NCI-H345 (cell line): ENCODE measurements at places on chromosomes 13 and 19.
A peak's percentile ranks its signal among the peaks of the same experiment; 100 is the strongest.

GRCh38 chr19:18999016-18999758 is 34.1 kb downstream of the SUGP2 start:
- no peak for DNase-seq

DNA sequence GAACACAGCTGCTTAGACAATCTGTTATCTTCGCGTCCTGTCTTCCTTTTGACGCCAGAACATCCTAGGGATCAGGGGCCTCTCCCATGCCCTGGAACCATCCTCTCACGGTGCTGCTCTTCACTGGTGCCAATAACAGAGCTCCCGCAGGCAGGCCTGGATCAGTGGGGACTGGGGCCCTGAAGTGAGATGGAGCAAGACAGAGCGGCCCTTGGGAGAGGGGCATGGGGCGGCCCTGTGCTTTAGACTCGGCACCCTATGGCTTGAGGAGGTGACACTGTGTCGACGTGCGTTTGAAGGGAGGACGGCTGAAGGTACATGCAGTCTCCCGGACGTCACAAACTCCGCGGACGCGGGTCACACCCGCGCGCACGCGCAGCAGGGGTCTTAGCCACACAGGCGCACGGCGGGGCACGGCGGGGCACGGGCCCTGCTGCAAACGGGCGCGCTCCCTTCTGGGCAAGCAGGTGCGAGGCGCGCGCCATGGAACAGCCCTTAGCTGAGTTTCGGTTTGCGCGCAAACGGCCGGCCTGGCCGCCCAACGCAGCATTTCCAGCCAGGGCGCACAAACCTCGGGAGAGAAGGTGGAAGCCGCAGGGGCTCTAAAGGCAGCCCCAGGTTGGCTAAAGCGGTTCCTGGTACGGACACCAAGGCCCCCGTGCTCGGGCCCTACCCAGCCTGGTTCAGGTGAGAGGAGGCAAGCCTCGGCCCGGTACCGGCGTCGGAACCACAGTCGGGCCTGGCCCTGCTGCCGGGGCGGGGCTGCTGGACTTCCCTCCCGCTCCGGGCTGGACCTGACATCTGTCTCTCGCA is 16.5 kb upstream of the RNF17 start:
- DNase-seq, result peak; percentile 39

GRCh38 chr13:80144493-80144892 is 196.4 kb downstream of the SPRY2 start:
- DNase-seq, result no peak

- DNase-seq, result no peak
Observed at GRCh38 chr19:19259741-19260140, 13.4 kb downstream of the TM6SF2 start.

GRCh38 chr19:28598861-28599260 is 614.1 kb downstream of the UQCRFS1 start:
- no peak for DNase-seq

DNA sequence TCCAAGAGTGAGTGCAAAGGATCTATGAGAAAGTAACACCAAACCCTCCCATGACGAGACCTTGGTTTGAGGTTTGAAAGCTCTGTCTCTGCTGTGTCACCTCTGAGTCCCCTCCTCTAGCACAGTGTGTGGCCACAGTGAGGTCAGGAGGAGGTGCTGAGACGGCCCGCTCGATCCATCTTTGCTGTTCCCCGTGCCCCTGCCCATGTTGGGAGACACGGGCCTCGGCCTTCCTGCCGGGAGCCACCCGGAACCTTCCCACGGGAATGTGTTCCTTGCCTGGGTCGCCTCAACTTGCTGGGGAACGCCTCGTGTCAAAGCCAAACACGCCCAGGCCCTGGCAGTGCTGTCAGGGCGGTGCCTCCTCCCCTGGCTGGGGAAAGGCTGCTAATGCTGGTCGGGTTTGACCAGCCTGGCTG is 10.1 kb downstream of the NANOS3 start:
- DNase-seq, result no peak

DNA sequence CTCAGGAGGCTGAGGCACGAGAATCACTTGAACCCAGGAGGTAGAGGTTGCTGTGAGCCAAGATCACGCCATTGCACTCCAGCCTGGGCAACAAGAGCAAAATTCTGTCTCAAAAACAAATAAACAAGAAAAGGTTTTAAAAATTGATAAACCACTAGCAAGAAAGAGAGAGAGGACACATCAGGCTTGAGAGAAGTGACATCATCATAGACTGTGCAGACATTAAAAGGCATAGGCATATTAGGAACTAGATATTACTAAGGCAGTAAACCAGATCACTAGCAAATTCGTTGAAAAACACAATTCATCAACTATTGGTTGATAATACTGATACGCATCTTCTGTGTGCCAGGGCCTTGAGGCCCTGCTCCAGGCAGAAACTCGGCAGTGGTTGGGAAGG is 7.7 kb downstream of the A1BG start:
- DNase-seq, result no peak

DNA sequence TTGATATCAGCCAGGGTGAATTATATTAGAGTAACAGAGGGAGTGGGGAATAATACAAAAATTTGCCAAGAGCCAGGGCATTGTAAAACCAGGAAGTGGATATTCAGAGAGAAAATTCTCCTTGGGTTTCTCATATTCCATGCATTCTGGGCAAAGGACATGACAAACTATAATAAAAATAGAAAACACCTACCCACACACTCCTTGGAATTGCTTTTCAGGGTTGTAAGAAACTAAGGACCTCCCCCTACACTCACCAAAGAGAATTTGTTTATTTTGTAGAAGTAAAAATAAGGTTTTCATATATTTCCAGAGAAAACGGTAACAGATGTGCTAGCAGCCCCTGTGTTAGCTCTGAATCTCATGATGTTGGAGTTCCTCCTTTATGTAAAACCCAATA is 649.6 kb downstream of the SLITRK1 start:
- DNase-seq, result no peak
